ENCODE measurements at places on chromosomes 12 and 14. TPM values are rescaled to one million over a fixed set of nuclear protein-coding genes. Genes with fewer than 3 reads are reported as not detected.

The ASCL1 gene
- total RNA-seq = 0.23 TPM

The NR4A1 gene
- 87.3 TPM for total RNA-seq

The RPL10L gene
- not detected for total RNA-seq

The CIDEB gene
- total RNA-seq = 13.8 TPM

The AGAP2 gene
- total RNA-seq = 2.9 TPM
